ENCODE measurements at places on chromosomes 4 and X.

- DNase-seq: no peak
Observed at GRCh38 chr4:10611673-10612072, 72.9 kb downstream of the CLNK start.

DNA sequence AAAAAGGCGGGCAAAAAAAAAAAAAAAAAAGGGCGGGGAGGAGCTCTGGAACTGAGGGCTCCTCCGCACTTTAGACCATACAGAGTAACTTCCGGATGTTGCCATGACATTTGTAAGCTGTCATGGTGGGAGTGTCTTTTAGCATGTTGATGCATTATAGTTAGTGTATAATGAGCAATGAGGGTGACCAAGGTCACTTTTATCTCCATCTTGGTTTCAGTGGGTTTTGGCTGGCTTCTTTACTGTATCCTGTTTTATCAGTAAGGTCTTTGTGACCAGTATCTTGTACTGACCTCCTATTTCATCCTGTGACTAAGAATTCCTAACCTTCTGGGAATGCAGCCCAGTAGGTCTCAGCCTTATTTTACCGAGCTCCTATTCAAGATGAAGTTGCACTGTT lies 193.4 kb downstream of the UGT8 start:
- no peak for DNase-seq

DNA sequence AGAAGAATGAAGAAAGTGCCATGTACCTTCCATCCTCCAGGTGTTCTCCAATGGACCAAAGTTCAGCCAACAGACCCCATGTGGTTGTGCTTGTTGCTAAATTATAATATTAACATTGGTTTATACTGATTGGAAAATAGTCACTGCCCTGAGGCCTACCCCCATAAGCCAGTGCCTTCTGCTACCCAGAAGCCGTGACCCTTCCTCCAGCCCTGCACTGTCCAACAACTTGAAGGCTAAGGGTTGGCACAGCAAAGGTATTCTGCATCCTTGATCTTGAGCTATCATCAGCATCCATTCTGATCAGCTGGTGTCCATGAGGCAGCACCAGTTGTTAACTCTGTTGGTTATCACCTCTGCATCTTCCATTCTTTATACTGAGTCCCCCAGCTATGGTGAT lies 66.2 kb upstream of the BMPR1B start:
- no peak for DNase-seq

DNA sequence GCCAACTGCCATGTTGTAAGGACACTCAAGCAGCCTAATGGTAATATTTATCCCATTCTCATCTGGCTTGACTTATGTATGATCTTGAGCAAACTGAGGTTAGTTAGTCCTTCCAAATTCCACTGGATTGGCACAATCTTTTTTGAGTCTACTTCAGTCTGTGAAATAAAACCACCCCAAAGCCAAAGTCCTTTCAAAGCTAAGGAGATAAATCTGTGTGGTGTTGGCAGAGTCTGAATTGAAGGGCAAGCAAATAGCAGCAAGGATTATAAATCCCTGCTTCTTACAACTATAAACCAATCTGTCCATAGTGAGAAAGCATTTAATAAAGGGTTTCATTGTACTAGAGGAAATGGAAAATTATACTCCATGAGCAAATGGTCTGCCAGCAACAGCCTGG lies 233.9 kb upstream of the GLRA2 start:
- DNase-seq: no peak

DNA sequence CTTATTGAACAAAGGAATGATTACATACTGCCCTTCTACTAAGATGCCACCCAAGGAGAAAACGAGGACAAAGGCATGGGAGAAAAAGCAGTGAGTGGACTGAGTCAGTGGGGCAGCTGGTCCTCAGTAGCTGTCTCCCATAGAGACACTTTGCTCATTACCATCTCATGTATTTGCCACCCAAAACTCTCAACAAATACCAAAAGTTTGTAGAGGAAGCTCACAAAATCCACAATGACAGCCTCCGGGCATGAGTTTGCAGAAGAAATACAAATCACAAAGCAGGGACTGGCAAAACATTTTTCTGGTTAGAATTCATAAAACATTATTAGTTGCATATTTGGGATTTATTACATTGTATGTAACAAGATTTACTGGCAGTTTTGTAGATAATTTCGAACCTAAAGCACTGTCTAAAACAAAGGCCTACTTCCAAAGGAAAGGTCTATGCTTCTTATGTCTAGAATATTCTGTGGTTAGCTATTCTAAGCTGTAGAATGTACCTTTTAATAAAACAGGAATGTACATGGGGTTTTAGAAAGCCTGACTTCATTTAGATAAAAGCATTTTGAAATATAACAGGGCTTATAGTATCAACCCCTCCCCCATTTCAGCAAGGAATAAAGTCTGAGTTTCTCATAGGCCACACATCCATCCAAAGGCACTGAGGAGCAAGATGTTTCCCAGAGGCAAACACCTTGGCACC lies 17.7 kb downstream of the PCDH18 start:
- DNase-seq: no peak

DNA sequence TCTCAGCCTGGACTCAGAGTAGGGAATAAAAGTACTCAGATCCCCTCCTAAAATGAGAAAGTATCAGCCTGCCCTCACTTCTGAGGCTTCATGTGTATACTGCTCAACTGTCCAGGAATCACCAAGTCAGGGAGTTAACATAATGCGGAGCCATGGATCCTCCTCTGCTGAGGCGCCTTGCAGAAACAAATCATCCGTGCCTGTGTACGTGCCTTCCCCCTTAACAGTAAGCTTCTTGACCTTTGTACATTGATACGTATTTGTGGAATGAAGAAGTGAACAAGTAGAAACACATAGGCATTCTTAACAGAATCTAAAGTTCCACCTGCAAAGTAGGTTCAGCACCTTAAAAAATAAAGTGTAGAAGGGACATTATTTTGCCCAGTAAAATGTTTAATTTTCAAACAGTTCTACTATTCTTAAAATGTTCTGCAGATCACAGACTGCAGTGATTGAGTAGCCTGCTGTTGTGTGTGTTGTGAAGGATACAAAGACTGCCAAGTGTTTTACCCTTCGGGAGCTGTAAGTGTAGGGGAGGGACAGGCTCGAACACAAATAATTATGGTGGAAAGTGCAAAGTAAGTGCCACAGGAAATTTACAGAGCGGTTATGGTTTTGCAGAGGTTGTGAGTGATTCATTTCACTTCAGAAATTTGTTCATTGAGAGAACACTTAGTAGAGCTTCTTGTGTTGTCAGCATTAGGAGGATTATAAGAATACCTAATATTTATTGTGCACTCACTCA lies 61.9 kb downstream of the ARHGAP10 start:
- DNase-seq: no peak

DNA sequence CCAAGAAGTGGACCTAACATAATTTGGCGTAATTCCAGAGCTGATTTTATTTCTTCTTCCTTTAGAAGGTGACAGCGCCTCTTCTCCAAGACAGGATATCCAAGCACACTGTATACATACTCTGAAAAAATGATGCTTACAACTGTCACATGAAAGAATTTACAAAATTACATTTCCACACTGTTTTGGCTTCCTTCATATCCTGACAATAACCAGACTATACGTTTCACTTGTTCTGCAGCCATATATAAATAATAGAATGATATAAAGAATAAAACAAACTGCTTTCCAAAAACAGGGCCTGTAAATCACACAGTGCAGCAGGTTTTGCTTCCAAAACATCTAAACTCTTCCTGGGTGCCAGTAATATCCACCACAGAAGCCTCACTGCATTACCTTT lies 141.6 kb downstream of the FBXO8 start:
- DNase-seq: no peak

DNA sequence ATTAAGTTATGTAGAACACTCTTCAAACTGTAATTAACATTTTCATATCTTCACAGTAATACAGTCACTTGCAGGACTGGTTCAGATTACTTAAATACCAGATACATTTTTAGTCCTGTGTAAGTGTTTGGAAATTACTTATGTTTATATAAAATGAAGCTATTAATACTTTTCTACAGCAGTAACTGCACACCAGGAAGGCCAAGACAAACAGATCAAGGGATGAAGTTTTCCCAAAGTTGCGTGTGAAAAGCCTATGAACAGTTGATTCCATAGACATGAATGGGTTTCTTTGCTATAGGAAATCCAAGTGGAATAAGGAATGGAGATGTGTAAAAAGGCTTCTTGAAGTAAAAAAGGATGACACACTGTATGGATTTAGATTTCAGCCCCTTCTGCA lies 28.9 kb upstream of the DRP2 start:
- DNase-seq: no peak

- DNase-seq: no peak
Observed at GRCh38 chr4:76723924-76724323, 174.0 kb downstream of the SOWAHB start.

- no peak for DNase-seq
Observed at GRCh38 chr4:186918466-186918865, 194.8 kb upstream of the FAT1 start.

GRCh38 chr4:53855581-53856250 lies 208.7 kb downstream of the CHIC2 start:
- no peak for DNase-seq

DNA sequence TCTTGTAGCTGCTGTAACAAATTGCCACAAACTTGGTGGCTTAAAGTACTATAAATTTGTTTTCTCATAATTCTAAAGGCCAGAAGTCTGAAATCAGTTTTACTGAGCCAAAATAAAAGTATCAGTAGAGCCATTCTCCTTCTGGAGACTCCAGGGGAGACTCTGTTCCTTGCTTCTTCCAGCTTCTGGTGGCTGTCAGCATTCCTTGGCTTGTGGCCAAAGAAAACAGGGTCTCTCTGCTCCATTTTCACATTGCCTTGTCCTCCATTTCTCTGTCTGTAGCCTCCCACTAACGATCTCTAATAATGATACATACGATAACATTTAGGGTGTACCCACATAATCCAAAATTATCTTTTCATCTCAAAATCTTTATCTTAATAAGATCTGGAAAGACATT lies 200.4 kb downstream of the MAB21L2 start:
- DNase-seq: no peak

DNA sequence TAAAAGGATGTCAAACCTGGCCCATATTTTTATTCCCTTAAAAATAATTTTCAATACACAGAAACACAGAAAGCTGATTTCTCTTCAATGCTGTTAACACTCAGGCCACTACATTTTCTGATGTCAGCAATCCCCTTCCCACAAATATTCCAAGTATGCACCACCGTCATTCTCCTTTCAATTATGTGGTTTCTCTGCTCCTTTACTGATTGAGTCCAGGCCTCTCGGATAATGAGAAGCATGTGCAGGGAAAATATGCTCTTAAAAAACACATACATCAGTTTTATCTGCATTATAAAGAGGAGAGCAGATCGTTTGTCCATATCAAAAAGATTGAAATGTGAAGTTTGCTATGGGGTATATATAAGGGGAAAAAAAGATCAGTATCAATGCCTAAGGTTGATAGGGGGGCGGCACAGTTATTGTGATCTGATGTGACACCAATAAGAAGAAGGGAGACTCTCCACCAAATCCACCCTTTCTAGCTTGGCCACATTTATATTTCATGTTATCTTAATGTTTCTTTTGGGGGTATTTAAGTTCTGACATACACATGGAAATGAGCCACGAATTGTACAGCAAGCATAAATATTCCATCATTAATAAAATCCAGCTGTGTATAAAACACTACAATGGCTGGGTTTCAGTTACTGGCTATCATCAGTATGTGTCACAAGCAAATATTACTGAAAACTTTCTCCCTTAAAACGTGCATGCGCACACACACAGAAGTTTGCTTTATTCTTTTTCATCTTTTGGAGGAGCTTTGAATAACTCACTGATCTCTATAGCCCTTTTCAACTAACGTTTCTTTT lies 6.4 kb downstream of the AMOT start:
- DNase-seq: no peak

DNA sequence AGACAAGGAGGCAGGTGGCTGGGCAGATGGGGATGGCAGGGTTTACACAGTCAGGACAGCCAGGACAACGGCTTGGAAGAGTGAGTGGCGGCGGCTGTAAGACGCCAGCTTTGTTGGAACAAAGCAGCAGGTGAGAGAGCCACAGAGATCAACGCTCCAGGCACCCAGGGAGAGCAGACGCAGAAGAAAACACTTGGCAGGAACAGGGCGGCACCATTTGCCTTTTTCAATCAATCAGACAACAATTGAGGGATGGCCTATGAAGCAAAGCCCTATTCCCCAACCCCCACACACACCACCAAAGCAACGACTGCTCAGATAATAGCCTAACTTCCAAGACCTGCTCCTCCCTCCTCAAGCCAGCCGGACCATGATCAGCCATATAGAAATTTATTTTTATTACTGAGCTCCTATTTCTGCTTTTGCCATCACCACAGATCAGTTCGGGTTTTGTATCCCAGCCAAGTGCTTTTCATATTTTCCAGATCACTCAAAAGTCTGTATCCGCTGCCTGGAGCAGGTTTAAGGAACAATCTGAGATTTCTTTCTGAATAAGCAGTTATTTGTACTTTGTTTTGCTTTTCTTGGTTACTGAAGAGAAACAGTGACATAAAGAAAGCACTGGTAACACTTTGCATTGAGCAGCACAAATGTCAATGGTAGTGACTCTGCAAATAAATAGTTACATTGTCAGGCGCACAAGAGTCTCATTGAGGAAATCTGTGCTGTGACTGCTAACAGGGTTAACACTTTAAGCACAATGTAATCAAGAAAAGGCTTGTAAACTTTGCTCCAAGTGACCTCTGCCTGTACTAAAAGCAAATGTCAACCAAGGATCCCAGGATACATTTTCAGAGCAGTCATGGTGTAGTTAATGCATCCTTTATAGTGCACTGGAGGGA lies 81.8 kb upstream of the RBPJ start:
- no peak for DNase-seq

GRCh38 chr4:106809076-106809475 lies 227.0 kb downstream of the DKK2 start:
- no peak for DNase-seq

Data from stimulated activated CD8-positive, alpha-beta memory T cell treated with anti-CD3 and anti-CD28 coated beads, Interleukin-4, amount 100 ng/mL, for 1 hour (primary cell).